NCI-H2107 (cell line): ENCODE measurements at places on chromosomes 16 and 17.

DNA sequence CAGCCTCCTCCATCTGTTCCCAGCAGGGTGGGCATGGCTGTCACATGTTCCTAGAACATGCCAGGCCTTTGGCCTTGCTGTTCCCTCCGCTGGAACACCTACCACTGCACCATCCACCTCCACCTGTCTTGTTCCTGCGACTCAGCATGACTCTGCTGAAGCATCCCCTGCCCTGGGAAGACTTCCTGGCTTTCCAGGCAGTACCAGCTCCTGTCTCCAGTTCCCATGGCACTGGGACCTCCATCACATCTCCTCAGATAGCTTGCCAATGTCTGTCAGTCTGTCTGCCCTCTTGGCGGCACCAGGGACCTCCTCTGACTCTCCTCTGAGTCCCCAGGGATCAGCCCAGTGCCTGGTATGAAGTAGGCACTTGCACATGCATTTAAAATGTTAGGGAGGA, 15.7 kb downstream of the PDP2 start:
- no peak for DNase-seq

GRCh38 chr17:2433696-2434095, 32.8 kb upstream of the MNT start:
- no peak for DNase-seq

- DNase-seq = no peak
These were observed 69.6 kb upstream of the GSE1 start for GRCh38 chr16:85543536-85543935.

DNA sequence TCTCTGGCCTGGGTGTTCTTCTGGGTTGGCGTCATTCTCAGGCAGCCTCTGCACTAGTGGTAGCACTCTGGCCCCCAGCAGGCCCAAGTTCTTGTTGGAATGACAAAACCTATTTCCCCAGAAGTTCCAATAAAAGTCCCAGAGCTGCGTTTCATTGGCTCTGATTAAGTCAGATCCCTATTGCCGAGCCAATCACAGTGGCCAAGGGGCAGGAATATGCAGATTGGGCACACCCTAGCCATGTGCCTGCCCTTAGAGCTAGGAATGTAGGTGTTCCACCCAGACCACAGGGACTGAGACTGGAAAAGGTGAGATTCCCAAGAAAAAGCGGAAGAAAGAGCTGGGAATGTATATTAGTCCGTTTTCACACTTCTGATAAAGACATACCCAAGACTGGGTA, 44.9 kb upstream of the POLR3E start:
- DNase-seq = no peak

- DNase-seq = no peak
These were observed 25.8 kb upstream of the AKTIP start for GRCh38 chr16:53528797-53529196.

- no peak for DNase-seq
These were observed 1.3 kb downstream of the THRA start for GRCh38 chr17:40063901-40064531.

GRCh38 chr17:17994271-17995069, 21.8 kb downstream of the DRC3 start:
- no peak for DNase-seq

GRCh38 chr16:73404001-73404400, 356.1 kb upstream of the ZFHX3 start:
- no peak for DNase-seq

DNA sequence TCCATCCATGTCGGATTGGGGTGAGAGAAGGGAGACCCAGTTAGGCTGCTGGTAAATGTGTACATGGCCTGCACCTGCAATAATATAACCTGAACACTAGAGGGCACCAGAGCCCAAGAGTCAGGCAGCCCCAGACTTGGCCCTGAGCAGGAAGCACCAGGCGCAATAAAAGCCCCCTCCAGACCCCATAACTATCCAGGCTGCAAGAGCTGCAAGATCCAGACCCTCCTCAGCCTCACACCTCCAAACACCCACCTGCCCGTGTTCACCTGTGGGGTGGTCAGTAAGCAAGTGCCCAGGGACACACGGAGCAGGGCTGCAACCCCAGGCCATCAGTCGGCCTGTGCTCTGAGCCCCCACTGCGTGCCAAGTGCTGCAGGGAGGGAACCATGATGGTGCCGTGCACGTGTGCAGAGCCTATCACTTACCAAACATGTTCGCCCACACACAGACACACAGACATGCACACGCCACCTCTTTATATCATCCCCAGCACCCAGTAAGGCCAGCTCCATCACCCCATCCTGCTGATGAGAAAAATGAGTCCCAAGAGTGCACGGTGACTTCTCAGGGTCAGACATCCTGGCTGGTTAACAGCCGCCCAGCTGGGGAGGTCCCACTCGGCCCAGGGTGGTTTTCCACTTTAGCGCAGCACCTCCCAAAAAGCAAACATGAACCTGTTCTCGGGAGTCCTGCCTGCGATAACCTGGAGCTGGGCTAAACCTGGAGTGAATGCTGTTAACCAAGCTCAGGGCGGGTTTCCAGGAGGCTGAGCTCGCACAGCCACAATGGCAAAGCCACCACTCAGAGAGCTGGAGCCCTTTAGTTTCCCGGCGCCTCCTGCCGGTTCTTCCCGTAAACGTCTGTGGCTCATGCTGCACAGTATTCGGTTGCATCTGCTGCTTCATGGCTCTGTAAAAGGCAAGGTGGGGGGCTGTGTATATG, 439.8 kb downstream of the SOX9 start:
- peak; percentile 69 for DNase-seq

DNA sequence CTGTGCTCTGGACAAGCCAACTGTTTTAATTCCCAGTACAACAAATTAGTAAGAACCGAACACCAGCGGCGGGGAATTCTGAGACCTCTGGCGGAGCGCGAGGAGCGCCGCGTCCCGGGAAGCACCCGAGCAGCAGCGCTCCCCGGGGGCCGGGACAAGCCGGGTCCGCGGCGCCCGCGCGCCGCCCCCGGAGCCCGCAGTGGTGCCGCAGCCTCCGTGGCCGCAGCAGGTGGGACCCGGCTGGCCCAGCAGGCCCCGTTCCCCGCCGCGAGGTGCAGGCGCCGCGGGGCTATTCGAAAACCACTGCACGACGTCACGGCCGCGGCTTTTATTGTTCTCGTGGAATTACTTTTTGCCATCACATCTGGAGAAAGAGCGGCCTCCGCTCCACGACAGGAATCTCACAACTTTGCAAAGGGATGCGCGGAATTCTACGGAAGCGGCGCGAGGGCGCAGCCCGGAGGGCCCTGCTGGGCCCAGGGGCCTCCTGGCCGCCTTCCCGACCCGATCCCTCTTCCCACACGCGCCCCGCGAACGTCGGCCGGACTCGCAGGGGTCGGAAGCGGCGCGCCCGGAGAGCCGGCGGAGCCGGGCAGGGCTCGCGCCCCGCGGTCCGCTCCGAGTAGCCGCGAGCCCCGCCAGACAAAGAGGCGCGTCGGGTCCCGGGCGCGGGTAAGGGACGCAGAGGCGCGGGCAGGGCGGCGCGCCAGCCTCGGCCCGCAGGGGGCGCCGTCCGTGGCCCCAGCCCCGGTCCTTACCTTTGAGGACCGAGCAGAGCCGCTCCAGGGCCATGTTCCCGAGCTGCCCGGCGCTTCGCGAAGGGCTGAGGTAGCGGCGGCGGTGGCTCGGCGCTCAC, 696 bp downstream of the NETO2 start:
- DNase-seq = peak; percentile 46

DNA sequence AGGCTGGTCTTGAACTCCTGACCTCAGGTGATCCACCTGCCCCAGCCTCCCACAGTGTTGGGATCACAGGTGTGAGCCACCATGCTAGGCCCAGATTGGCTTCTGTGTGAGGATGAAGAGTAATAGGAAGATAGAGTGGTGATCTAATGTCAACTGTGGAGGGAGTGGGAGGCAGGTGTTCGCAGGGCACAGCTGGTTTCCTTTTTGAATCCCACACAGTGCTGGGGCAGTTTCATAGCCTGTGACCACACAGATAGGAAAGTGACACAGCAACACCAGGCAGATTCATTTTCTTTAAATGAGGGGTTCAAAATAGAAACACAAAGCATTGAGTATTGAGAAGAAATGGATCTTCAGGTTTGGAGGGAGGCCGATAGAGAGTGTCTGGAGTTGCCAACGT, 540.3 kb downstream of the WWOX start:
- no peak for DNase-seq

DNA sequence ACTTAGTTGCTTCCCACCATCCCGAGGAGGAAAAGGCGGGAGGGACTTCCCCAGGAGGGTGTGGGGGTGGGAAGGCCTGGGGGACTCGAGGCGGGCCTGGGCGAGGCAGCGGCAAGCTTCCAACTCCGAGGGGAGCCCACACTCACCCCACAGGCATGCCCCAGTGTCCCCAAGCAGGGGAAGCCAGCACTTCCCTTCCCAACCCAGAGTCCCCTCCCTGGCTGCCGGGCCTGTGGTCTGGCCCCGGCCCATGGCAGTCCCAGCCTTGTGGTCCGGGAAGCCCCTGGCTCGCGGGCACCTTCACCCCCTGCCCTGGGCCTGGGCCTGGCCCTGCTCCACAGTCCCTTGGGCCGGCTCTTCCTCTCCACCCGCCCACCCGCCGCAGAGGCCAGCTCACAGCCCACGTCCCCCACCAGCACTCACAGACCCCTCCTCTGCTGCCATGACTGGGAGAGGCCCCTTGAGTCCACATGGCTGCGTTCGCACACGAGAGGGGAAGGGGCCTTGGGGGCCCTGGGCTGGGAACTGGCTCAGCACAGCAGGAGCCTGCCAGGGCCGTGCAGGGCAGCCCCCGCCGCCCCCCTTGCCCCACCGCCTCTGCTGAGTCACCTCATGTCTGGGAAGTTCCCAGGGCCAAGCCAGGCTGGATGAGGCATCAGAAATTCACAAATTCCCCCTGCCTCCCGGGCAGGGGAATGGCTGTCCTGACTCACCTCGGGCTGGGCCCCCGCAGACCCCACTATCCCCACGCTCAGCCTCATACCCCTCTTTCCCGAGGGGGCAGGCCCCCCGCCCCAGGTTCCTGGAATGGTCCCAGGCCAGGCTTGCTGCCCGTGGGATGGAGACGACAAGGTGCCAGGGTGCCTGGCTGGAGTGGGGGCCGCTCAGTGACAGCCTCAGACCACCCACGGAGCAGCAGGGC, 27.8 kb downstream of the BAHCC1 start:
- DNase-seq = no peak

DNA sequence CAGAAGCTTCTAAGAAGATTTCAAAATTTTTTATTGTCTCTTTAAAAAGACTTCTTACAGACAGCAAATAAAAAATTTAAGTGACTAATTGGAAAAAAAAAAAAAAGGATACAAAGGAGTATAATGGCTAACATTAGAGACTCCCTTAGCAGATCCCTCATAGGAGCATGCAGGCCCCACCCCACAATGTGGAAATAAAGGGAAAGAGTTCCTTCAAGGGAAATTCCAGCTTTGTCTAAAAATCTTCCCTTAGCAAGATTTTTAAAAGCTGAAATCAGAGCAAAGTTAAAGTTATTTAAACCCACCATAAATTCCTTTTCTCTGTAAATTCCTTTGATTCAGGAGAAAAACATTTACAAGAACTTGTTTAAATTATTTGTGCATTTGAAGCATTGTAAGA, 32.5 kb upstream of the NOS2 start:
- no peak for DNase-seq

DNA sequence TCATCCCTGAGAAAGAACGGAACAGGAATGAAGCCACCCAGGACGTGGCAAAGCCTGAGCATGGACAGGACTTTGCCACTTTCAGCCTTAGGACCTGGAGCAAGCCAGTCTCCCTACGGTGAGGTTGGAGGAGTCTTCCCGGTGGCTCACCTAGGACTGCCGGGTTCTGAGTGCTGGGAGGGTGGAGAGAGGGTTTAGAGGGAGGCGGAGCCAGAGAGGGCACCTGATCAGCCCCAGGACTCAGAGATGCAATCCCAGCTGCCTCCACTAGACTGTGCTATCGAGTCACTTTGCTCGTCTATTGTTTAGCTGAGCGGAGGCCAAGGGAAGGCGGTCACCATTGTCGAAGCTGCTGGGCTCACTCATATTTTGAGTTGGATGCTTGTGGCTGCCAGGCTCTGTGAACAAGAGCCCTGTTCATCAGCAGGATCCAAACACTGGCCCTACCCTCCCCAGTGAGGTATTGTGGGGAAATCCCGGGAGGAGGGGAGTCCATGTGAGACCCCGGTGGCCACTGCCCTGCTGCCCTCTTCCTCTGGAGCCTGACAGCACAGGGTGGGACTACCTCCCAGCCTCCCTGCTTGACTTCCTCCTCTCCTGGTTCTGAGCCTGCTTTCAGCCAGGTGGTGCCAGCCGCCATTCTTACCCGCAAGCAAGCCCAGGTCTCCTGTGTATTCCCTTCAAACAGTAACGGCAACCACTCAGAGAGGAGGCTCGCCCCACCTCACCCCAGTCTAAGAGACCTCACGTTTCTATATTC, 7.0 kb downstream of the KRT14 start:
- DNase-seq = peak; percentile 85

DNA sequence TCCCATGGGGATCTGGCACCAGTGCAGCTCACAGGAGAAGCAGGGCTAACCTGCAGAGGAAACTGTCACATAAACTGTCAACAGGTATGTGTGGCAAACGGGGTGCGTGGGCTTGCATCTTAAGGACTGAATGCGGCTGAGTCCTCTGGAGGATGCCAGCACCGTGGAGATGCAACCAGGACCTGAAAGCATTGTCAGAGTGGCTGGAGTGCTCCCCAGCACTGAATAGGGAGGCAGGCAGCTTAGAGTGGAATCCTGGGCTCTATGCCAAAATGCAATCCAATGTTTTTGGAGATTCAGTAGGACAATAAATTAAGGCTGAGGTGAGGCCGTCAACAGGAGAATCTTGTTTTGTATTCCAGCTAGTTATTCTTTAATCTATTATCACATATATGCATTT, 21.3 kb upstream of the SALL1 start:
- DNase-seq = no peak

DNA sequence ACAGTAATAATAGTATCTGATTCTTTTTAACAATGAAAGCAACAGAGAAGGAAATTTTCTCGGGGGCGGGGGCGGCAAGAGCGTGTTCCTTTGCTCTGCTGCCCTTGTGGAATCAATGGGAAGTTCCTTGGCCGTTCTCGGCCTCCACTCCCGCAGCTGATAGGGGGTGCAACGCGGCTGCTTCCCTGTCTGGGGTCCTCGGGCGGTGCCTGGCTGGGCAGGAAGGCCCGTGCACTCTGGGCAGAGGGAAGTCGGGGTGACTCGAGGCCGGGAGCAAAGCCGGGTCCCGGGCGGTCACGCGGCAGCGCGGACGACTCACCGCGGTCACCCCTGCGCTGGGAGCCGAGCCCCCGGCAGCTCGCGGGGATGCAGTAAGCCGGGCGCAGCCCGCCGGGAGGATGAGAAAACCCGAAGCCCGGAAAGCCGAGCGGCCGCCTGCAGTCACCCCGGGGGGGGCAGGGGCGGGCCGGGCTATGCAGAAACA, 2.5 kb downstream of the TUBB3 start:
- no peak for DNase-seq

GRCh38 chr17:80852476-80853015, 139.1 kb upstream of the CHMP6 start:
- no peak for DNase-seq
